ENCODE measurements at places on chromosomes 2 and 18.

- no peak for DNase-seq
These were observed 114.2 kb downstream of the SPIRE1 start for GRCh38 chr18:12543697-12544096.

DNA sequence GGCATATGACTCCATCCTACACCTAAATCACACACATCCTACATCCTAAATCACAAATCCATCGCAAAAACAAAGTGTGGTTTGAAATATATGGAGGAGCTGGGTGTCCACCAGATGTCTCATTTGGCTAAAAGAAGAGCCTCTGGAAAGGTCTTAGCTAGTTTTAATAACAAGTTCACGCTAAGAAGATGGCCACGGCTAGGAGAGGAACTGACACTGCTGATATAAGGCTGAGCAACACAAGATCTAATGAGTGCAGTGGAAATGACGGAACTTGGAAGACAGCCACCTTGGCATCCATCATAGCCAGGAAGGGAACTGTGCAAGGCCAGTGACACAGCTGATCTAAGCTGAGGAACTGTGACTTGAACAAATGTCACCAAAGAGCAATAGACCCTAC is 60.0 kb upstream of the AGAP1 start:
- peak; percentile 67 for DNase-seq

DNA sequence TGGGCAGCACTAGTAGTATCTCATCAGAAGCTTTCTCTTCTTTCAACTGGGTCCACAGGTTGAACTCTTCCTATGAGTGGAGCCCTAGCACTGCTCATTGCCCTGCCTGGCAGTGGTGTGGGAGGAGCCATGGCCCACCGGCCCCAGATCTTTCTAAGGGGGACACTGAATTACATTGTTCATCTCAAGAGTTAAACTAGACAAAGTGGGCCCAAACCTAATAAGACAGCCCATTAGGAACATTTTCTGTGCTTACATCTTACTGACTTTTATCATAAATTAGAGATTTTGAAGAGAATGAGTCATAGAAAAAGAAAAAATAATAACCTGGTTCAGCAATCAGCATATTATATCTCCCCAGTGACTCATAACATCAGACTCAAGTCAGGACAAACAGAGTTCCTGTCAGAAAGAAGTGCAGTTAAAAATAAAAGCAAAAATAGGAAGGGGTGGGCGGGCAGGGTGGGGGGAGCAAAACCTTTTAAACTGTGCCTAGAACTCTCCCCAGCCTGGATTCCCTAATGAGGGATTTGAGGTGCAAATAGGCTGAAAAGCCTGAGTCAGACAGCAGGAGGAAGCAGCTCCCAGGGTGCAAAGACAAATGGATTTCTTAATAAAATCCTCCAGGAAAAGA is 161.6 kb upstream of the TRIB2 start:
- peak; percentile 67 for DNase-seq

DNA sequence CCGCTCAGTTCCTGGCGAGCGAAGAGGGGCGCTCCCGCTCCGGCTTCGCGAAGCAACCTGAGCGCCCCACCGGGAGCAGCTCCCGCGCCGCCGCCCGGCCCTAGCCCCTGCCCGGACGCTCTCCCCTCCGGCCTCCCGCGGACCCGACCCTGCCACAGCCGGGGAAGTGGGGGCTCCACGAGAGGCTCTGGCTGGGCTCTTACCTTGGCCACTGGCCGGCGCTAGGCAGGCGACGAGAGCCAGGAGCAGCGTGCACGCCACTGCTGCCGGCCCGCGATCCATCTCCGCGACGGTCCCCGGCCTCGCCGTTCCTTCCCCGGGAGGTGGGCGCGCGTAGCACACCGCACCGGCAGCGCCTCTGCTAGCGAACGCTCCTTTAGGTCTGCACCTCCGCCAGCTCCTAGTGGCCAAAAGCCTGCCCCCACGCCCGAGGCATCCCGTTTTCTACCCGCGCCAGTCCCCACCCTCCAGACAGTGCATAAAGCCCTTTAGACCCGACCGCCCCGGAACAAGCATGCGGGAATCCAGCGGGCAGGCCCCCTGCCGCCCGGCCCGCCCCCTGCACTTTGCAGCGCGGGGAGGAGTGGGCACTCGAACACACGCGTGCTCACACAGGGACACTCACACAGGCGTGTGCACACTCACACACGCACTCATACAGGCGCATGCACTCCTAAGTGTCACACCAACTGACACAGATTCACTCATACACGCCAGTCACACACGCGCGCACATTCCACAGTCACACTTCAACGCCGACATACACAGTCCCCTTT is at the start of gene LRP2:
Gene LRP2 (minus strand): TSS at position 417 of the 776 bp plus-strand sequence. CDS start 135 bp downstream, at position 282.
- DNase-seq: peak; percentile 11

DNA sequence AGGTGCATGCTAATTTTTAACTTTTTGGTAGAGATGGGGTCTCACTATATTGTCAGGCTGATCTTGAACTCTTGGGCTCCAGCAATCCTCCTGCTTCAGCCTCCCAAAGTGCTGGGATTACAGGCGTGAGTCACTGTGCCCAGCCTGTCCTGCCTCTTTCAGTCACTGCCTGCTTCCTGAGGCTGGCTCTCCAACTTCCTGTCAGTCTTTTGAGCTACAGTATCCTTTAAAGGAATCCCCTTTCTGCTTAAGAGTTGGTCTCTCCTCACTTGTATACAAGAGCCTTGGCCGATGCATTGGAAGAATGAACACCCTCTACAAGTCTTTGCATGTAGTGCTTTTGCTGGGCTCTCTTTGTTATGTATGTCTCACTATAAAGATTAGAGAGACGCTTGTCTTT is 88.4 kb upstream of the SMAD2 start:
- DNase-seq: no peak

DNA sequence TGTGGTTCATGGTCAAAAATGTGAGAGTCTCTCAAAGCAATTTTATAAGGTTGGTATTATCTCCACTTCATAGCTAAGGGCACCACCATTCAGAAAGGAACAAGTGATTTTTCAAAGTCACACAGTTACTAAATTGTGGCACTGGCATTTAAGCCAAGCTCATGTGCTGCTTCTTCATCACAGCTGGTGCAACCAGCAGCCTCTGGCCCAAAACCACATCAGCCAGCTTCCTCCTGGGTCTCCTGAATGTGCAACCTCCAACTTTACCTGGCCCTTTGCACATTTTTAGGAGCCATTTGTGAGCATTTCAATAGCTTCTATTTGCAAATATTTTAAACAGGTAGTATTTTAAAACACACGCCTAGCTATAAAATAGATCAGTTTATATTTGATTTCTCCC is 293.7 kb downstream of the BCL11A start:
- no peak for DNase-seq

DNA sequence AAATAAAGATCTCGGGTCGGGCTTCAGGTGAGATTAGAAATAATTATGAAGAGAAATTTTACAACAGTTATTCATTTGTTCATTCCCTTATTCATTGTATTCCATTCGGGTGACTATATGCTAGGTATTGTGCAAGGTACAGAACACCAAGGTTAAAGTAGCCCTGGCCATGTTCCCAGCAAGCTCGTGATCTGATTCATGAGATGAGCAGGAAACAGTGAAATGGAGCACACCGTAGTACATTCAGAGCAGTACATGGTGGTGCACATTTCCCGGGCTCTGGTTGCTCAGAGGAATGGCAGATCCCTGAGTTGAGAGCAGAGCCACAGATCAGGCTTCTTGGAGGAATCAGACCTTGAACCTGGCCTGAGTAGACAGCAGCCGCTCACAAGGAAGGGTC is 87.7 kb downstream of the PRKRA start:
- peak; percentile 76 for DNase-seq

DNA sequence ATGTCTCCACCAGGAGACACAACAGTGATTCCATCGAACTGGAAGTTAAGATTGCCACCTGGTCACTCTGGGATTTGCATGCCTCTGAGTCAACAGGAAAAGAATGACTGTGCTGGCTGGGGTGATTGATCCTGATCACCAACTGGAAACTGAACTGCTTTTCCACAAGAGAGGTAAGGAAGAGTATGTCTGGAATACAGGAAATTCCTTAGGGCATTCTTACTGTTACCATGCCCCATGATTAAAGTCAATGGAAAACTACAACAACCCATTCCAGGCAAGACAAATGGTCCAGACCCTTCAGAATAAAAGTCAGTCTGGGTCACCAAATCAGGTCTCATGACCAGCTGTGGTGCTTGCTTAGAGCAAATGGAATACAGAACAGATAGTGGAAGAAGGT is 12.0 kb upstream of the DDX1 start:
- DNase-seq: peak; percentile 25

DNA sequence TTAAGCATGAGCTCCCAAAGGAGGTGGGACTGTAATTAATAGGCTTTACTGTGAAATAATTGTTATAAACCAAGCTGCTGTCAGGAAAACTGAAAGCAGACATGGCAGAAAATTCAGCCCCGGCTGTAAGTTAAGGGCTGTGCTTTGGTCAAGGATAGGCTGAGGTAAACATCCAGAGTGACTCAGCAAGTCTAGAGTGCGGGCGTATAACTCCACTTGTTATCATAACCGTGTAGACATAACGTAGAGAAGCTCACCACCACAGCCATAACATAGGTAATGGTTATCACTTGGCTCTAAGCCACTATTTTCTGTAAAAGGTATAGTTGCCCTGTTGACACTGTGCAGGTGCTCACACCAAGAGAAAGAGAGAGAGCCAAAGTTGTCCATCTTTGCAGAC is 316.8 kb downstream of the DCDC2C start:
- no peak for DNase-seq

DNA sequence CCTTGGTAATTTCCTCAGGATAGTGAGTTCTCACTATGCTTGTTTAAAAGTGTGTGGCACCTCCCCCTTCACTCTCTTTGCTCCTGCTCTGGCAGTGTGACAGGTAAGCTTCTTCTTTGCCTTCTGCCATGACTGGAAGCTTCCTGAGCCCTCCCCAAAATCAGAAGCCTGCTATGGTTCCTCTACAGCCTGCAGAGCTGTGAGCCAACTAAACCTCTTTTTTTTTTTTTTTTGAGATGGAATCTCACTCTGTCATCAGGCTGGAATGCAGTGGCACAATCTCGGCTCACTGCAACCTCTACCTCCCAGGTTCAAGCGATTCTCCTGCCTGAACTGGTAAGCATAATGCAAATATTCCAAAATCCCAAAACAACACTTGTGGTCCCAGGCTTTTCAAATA is 80.0 kb downstream of the SOWAHC start:
- DNase-seq: peak; percentile 48

DNA sequence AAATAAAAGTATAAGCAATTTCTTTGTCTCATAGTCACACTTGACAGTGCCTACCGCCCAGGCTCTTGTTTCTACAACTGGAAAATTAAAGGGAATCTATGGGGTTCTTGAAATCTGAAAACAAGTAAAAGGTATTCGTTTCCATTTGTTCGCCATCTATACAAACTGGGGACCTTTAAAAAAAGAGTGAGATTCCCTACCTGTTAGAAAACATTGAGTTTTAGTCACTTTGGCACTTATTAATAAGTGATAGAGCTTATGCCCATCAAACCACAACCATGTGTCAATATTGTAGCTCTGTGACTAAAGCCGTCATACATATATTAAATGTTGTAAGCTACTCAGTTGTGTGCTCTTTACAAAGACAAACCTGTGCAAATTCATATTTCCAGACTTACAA is 13.2 kb downstream of the FN1 start:
- peak; percentile 15 for DNase-seq

DNA sequence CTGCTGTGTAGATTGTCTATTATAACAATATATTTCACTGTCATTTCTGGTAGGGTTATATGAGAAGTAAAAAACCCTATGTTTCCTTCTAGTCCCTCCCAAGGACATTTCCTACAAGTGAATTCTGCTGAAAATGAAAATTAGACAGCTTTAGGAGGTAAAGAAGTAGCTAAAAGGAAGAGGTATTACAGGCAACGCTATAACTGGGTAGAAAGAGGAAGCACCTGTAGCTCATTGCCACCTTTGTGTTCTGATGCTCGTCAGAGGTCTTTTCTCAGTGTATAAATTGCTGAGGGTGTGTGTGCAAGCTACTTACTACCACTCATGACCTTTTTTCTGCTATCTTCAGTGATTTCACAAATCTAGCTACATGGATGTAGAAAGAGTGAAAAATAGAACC is 1.4 kb downstream of the DNAJC10 start:
- DNase-seq: no peak

- peak; percentile 1 for DNase-seq
These were observed 149.0 kb downstream of the DSEL start for GRCh38 chr18:67367540-67367939.

- no peak for DNase-seq
These were observed 323.6 kb upstream of the TNP1 start for GRCh38 chr2:217183471-217183870.

- no peak for DNase-seq
These were observed 117.4 kb downstream of the FAM210A start for GRCh38 chr18:13608791-13609532.

DNA sequence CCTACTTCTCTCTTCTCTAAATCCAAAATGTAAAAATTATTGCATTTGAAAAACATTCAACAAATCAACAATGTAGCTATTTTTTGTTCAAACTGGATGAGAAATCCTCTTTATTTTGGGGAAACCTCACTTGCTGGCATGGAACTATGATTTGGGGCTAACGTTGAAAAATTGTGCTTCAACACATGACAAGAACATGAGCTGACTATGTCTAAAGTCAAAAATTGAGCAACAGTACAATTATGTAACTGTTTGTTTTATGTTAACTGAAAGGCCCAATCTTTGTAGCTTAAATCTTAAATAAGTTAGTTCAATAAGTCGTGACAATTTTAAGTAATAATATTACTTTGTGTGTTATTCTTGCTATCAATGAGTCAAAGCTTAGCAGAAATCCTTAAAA is 67.3 kb downstream of the TMEFF2 start:
- DNase-seq: no peak

DNA sequence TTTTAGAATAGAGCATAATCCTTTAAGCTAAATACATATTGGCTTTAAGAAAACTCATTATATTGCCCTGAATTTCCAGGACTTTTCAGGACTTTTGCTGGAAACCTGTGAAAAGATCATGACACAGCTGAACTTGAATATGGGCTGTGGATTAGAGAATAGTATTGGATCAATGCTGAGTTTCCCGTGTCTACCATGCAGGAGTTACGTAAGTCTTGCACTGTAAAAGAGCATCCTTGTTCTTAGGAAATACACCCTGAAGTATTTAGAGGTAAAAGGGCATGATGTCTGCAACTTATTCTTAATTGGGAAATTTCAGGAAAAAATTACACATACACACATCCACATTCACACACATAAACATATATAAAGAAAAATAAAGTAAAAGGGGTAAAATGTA is 82.1 kb downstream of the ZFP36L2 start:
- no peak for DNase-seq

- no peak for DNase-seq
These were observed 272.5 kb downstream of the GALR1 start for GRCh38 chr18:77522051-77522675.

DNA sequence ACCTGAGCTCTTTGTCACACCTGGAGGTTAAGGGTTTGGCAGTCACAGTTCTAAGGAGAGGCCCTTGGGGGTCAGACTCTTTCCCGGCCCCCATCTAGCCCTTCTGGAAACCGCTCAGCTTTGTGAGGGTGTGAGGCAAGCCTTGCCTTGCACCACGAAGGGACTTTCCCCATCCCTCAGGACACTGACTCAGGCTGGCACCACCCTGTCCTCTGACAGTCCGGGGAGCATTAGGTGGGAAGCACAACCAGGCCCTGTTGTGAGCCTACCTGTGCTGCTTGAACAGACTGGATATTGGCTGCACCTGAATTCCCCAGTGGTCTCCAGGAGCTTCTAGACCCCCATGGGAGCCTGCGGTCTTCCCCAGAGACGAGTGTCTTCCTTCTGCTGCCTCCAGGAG is 47.0 kb upstream of the GBX2 start:
- no peak for DNase-seq

- DNase-seq: no peak
These were observed 155.2 kb downstream of the PXDN start for GRCh38 chr2:1588978-1589621.

Measured in GM23248 (cell line).